Temporal lobe (tissue), 4 donors: ENCODE measurements at places on chromosomes 1 and 21. TPM values are rescaled to one million over a fixed set of nuclear protein-coding genes. Genes with fewer than 3 reads are reported as not detected.

The PGBD5 gene
- 20.7 TPM for total RNA-seq

The EDN2 gene
- not detected for total RNA-seq

The ABCA4 gene
- 0.25 TPM for total RNA-seq

The KRTAP10-7 gene
- total RNA-seq: not detected

The RPTN gene
- total RNA-seq: not detected

The GPA33 gene
- not detected for total RNA-seq

The WNT2B gene
- 1.5 TPM for total RNA-seq

The SLAMF1 gene
- total RNA-seq: not detected

The RPRD2 gene
- total RNA-seq: 20.7 TPM

The TRIM58 gene
- total RNA-seq: 5.7 TPM

The UTS2 gene
- total RNA-seq: not detected

The CYP4Z1 gene
- total RNA-seq: 0.25 TPM

The PDC gene
- total RNA-seq: not detected

The PCP4 gene
- 5.2 TPM for total RNA-seq

The ASTN1 gene
- total RNA-seq: 72.5 TPM

The FCRLA gene
- total RNA-seq: 0.49 TPM

The PGM1 gene
- total RNA-seq: 19.4 TPM

The SIM2 gene
- total RNA-seq: not detected

The SPRR2A gene
- not detected for total RNA-seq

The PROK1 gene
- under 0.01 TPM for total RNA-seq

The NDUFS2 gene
- 129 TPM for total RNA-seq

The C1orf167 gene
- total RNA-seq: not detected

The ZNF683 gene
- not detected for total RNA-seq

The TEX38 gene
- not detected for total RNA-seq

The CBS gene
- total RNA-seq: 31.7 TPM

The PTBP2 gene
- total RNA-seq: 215 TPM

The TGFB2 gene
- 23.1 TPM for total RNA-seq

The TTC24 gene
- not detected for total RNA-seq

The LAD1 gene
- not detected for total RNA-seq

The ADAM30 gene
- total RNA-seq: not detected

The NDUFS5 gene
- 189 TPM for total RNA-seq
